ENCODE measurements at places on chromosomes 11 and 22.

- no peak for DNase-seq
These were observed 55.0 kb upstream of the USP47 start for GRCh38 chr11:11786771-11787170.

- no peak for DNase-seq
These were observed 1.2 kb upstream of the AHNAK start for GRCh38 chr11:62547691-62548281.

DNA sequence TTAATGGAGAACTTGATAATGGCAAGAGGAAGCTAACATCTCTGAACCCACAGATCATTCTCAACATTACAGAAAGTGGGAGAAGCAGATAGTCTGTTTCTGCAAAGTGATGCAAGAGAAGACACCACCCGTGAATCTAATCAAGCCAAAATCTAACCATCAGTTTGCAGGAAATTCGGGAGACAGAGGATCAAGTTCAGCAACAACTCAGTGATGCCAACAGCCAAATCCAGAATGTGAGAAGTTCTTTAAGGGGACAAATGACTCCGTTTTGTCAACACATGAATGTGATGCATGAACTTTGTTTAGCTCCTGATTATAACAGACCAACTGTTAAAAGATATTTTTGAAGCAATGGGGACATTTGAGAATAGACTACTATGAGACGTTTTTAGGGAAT, 95.2 kb upstream of the LDLRAD3 start:
- DNase-seq, result no peak

DNA sequence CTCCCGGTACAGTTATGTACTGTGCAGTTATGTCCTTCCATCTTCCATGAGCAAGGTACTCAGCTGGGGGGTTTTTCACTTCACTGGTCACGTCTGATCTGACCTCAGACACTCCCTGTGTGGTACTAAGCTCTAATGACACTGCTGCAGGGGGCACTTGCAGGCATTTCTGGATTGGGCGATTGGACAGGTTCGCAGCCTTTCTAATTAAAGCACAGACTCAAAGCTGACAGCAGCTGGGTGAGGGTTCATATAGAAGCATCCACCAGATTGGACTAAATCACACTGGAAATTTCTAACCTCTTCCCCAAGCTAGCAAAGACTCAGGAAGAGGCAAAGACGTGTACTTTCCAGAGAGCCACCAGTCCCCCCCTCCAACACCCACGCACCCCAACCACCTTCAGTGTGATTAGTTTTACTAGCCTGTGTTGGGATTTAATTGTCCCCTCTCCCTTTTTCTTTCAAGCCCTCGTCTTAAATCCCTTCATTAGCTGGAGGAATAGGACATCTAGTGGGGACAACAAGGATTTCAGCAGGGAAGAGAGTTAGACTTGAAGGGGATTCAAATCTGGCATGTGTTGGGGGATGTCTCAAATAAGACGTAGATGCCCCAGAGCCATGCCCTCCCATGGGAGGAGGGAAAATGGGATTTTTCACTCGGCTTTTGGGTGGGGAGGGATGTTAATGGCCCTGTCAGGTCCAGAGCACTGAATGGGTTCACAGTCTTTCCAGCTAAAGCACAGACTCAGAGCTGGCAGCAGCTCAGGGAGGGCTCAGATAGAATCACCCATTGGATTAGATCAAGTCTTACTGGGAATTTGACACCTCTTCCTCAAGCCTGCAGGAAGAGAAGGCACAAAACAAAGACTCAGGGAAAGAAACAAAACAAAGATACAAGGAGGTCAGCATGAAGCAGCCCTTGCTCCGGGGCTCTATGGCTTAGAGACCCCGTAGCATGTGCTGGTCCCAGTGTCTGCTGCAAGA, 10.9 kb downstream of the INS start:
- no peak for DNase-seq

DNA sequence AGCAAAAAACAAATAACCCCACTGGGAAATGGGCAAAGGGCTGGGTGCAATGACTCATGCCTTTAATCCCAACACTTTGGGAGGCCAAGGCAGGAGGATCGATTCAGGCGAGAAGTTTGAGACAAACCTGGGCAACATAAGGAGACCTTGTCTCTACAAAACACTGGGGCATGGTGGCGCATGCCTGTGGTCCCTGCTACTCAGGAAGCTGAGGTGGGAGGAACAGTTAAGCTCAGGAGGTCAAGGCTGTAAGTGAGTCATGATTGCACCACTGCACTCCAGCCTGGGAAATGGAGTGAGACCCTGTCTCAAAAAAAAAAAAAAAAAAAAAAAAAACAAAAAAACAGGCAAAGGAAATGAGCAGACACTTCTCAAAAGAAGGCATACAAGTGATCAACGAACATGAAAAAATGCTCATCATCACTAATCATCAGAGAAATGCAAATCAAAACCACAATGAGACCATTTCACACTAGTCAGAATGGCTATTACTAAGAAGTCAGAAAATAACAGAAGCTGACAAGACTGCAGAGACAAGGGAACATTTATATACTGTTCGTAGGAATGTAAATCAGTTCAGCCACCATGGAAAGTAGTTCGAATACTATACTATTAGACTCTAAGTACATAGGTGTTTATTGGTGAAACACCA, 48.2 kb upstream of the SMCO4 start:
- no peak for DNase-seq

DNA sequence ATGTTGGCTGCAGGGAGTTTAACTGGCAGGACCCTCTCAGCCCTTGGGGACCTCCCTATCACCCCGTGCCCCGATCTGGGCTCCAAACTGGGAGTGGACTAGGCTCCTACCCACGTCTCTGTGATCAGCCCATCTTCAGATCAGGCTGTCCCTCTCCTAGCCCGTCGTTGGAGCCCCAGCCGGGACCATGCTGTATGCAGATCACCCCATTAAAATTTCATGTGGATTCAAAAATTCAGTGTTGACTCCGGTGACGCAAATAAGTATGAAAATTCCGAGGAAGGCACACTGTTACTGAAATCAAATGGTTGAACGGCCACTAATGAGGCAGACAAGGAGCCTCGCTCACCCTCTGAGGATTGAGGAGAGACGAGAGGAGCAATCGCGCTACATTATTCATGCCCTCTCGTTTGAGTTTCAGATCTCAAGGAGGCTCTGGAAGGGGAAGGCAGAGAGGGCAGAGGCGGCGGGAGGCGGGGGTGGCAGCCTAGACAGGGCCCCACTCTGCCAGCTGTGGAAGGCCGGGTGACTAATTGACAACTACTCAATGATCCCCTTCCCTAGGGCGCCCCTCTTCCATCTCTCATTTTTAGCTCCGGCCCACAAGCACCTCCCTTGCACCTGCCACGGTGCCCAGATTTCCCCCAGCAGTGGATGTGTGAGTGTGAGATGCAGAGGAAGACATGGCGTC, 255.4 kb downstream of the MIAT start:
- DNase-seq, result no peak

- DNase-seq, result no peak
These were observed 103.7 kb downstream of the PICALM start for GRCh38 chr11:85965202-85965601.

GRCh38 chr11:43419460-43419859, 60.7 kb downstream of the TTC17 start:
- no peak for DNase-seq

DNA sequence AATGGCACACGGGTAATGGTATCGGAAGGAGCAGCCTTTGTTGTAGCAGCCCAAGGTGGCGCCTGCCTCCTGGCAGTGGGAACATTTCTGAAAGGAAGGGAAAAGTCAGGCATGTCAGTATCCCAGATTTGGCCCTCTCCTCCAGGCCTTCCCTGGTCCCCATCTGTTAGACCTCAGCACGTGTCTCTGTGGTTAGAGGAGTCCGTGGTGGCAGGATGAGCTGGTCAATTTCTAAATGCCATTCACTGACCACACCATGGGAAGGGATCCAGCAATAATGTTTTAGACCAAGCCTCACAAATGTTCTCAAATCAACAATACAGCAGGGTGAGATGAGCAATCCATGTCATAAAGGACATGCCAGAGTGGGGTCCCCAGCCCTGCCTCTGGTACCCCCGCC, 49.0 kb upstream of the CYP2D6 start:
- no peak for DNase-seq

- DNase-seq, result no peak
These were observed 30.4 kb downstream of the TPBGL start for GRCh38 chr11:75270896-75271418.

- DNase-seq, result no peak
These were observed 679.3 kb upstream of the CCDC179 start for GRCh38 chr11:23539556-23539955.

DNA sequence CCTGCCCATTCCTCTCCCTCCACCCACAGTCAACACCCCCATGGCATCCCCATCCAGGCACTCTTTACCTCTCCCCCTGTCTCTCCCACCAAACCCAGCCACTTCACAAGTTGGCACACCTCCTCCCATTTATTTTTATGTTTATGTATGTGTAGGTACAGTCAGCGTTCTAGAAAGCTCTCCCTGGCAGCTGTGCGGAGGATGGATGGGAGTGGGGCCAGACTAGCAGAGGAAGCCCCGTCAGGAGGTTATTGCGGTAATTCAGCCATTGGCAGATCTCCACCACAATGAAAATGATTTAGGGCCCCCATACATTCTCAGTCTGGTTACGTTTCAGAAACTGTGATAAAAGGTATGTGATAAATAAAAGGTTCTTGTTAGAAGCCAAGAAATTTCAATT, 51.3 kb downstream of the BTG4 start:
- no peak for DNase-seq

DNA sequence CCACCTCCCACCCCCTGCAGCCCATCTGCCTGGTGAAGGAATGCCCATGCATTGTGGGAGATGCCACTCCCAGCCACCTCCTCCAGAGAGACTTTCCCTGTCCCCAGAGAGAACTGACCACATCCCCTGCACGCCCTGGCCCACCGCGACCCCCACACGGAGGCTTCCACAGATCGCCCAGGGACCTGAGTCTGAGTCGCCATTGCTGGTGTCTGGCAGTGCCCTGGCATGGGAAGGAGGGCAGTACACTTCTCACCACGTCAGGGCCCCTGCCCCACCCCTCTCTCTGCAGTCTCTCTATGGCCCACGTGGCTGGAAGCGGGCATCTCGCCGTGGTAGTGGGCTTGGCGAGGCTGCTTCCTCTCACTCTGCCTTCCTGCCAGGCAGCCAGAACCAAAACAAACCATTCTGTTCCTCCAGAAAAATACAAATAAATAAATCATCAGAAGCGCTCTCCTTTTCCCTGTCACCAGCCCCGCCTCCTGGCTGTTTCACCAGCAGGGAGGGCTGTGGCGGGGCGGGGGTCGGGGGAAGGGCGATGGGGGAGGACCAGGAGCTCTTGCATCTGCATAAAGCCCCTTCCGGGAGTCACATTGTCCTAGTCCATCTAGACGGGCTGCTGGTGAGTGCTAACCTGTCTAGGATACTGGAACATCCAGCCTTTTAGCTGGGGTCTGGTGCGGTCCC, 20.9 kb downstream of the SHISAL1 start:
- no peak for DNase-seq

DNA sequence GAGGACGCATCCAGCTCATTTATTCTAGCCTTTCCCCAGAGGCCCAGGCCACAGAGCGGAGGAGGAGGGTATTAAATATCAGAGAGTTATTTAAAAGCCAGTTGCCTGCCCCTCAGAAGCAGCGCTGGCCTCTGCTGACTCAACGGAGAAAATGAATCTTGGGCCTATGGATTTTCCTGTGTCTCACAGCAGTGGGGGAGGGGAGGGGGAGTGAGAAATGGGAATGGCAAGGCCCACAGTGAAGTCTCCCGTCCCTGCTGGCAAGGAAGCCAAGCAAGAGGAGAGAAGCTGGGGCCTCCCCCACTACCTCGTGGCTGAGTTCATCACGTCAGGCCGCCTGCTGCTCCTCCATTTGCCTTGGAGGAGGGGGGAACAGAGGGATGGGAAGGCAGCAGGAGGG, 4.5 kb upstream of the TPBGL start:
- DNase-seq, result no peak

GRCh38 chr22:42805016-42805997, 51.8 kb downstream of the ARFGAP3 start:
- DNase-seq, result no peak

GRCh38 chr11:2807025-2807681, 78.4 kb downstream of the CDKN1C start:
- no peak for DNase-seq

DNA sequence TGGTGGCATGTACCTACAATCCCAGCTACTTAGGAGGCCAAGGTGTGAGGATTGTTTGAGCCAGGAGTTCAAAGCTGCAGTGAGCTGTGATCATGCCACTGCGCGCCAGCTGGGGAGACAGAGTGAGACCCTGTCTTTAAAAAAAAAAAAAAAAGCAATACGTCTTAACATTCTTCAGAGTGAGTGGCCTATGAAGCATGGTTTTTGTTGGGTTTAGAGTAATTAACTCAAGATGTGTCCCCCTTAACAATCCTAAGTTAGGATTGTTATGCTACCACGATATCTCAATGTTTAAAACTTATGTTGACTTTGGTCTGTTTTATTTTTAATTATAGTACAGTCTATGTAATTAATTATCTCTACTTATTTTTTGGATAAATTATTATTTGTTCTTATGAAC, 156.1 kb downstream of the HIPK3 start:
- DNase-seq, result no peak

GRCh38 chr11:8101421-8101820, 20.4 kb downstream of the TUB start:
- DNase-seq, result no peak

DNA sequence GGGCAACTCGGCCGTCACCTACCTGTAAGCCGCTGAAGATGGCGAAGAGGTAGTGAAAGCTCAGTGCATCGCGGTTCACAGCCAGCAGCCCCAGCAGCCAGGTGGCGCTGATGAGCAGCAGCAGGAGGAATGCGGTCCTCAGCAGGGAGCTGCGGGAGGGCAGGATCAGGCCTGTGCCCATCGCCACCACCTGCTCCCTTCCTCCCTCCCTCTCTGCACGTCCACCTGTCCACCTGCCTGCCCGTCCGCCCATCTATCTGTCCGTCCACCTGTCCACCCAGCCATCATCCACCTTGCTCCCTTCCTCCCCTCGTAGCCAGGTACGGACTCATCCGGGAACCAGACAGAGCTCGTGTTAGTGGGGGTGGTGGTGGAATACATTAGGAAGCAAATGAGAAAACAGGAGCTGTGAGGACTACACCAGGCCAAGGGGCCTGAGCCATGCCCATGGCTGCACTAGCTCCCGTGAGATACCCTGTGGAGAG, 32.2 kb downstream of the TRMU start:
- no peak for DNase-seq
